ENCODE measurements at places on chromosomes 12 and 14. TPM values are rescaled to one million over a fixed set of nuclear protein-coding genes. Genes with fewer than 3 reads are reported as not detected.

DNA sequence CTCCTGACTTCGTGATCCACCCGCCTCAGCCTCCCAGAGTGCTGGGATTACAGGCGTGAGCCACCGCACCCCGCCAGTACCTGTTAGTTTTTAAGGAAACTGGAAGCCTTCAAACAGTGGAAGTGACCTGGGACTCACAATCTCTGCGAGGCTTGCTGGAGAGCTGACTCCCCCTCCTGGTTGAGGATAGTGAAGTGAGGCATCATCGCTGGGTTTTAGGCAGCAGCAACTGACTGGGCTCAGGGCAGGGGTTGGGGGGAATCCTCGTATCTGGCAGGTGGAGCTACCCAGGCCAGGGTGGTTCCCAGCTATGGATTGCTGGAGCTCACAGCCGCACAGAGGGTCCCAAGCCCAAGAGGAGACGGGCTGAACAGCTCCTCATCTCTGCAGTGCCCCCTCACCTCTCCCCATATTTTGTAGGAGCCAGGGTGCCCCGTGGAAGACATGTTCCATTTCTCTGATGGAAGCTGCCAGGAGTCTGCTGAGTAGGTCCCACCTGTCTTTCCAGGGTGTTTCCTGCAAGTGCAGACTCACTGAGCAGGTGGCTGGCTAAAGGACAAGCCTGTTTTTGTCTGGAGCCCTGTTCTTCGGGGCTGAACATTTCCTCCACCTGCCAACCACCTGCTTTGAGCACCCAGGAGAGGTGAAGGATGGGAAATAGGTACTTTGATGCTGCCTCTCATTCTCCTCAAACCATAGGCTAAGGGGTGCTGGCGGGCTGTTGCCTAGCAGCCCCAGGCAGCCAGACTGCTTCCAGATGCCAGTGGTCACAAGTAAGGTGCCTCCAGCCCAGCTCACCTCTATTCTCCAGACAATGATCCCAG lies 3.1 kb downstream of the AVIL start:
- DNase-seq, result no peak

DNA sequence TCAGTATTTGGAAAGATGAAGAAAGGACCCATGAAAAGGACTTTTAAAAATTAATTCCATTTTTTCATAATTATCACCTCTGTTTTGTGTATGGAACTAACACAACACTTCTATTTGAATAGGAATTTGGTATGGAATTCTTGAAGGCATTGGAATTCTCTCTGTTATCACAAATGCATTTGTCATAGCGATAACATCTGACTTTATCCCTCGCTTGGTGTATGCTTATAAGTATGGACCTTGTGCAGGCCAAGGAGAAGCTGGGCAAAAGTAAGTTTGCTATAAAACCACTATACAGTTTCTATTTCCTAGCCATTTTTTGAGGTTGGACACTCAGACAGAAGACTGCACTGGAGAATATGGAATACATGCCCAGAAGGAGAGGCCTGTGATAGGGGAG lies 98.6 kb downstream of the SLC5A8 start:
- DNase-seq, result no peak

- peak; percentile 83 for DNase-seq
Measured at GRCh38 chr14:102594514-102595175, 2.2 kb downstream of the RCOR1 start.

DNA sequence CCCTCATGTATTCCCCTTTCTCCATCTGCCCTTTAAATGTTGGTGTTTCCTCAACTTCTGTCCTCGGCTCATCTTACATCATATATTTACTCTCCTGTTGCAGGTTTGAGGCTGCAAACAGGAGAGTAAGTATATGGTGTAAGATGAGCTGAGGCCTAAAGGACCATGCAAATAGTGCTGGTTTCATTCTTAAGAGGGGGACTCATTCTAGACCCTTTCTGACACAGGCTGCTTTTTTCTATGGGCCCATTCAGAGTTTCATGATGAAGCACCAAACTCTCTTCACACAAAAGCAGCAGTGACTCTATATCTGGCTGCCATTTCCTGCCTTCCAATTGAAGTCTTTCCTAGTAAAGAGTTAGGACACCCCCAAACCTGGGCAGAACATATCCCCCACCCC lies 218.5 kb downstream of the PHLDA1 start:
- DNase-seq, result no peak

DNA sequence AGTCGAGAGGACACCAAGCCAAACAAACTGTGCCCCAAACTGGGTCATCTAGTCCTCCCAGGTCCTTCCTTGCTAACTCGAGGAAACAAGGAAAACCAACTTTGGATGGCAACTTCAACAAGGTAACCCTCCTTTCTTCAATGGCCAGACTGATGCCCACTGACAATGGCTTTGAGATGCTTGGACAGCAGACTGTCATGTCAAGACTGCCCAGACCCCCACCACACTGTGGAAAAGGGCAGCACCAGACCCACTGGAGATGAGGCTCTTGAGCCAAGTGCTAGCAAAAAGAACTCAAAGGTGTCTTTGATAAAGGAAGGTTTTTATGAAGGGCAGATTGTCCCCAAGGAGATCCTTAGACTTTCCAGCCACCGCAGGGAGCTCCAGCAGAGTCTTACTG lies 9.0 kb upstream of the CDH24 start:
- no peak for DNase-seq

DNA sequence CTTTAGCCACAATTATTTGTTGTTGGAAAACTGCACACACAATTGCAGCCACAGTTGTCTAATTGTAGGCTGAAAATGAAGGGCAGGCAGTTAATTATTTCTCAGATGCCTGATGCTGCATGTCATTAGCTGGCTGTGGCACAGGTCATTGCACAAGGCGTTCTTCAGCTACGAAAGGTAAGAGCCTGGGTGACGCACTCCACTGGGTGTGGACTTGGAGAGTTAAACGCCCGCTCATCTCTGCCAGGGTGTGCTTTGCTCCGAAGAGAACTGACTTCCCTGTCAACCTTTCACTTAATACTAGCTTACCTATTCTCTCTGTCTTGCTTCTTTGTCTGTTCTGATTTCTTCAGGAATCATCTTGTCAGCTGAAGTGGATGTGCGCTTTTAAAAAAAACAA lies 91.4 kb upstream of the CPM start:
- DNase-seq, result no peak

GRCh38 chr12:2963760-2964292 lies 4.6 kb downstream of the TEAD4 start:
- no peak for DNase-seq

- peak; percentile 43 for DNase-seq
Measured at GRCh38 chr14:88554457-88555286, at the start of gene PTPN21. Gene PTPN21, minus strand, starts transcription at chr14:88555007. Its CDS starts 4,590 bp downstream, at chr14:88550417.

DNA sequence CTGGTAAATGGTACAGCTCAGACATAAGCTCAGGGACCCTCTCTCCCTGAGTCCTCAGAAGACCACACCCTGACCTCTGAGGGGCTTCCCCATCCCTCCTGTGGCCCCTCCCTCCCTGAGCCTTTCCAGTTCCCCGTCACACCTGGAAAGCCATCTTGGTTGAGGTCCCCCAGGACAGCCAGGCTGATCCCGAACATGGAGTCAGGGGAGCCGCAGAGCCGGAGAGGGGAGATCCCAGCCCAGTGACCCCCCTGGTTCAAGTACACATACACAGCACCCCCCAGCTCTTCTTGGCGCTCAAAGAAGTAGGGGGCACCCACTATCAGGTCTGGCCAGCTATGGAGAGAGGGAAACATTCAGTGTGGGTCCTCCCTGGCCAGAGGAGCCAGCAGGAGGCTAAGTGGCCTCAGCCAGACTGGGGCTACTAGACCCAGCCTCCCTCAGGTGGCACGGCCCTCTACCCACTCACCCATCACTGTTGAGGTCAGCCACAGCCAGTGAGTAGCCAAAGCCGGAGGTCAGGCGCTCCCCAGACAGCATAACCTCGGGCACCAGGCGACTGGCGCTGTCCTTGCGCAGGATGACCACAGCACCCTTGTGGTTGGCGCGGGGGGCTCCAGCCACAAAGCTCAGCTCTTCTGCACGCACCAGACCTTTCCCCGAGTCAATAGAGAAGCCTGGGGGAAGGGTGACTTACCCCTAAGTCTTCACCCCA lies 9.3 kb downstream of the ITGA7 start:
- DNase-seq, result no peak

DNA sequence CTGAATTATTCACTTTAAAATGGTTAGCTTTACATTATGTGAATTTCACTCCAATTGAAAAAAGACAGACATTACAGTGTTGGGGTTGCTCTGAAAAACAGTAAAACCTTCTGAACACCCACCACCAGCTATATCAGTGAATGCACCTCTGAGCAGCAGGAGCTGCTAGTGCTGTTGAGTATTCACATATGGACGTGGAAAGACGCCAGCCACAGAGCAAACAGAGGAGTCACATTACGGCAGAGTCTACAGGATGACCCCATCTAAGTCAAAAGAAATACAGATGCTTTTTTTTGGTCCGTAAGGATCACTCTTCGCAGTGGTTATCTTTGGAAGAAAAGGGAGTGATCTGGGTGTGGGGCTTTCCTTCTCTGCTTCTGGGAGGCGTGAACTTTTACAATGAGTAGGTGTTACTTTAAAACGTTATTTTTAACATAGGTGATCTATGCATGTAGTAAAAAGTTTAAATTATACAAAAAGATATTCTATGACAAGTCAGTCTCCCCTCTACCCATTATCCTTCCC lies 4.5 kb downstream of the HVCN1 start:
- DNase-seq, result no peak

DNA sequence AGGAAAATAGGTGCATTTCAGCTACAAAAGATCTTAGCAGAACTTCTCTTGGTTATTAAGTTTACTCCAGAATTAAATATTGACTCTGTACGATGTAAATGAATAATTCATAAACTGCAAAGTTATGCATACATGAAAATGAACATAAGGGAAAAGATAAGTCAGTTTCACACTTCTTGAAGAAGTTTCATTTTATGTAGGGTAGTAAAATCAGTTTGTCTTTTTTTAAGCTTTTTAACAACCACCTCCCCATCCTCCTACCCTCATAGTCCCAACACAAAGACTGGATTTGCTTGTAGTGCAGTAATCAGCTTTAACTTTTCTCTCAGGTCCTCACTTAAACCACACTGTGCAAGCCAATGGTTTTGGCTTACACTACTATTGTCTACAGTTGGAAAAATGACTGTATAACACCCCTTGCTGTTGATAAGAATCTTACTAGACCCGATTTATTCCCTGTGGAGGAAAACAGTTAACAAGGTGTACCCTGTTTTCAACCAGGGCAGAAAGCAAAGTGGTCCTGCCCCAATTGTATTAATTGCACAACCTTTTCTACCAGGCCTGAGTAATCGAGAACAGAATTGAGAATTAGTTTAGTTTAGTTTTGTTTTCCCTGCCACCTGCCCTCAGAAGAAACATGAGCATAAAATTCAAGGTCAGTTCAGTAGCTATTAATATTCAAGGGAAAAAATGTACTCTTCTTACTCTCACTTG lies 44.1 kb downstream of the NIN start:
- DNase-seq, result no peak

GRCh38 chr12:100574187-100575074 lies 947 bp downstream of the GAS2L3 start:
- no peak for DNase-seq

GRCh38 chr14:94161981-94162380 lies 12.1 kb upstream of the PPP4R4 start:
- no peak for DNase-seq

GRCh38 chr14:85711620-85712019 lies 181.7 kb downstream of the FLRT2 start:
- no peak for DNase-seq

DNA sequence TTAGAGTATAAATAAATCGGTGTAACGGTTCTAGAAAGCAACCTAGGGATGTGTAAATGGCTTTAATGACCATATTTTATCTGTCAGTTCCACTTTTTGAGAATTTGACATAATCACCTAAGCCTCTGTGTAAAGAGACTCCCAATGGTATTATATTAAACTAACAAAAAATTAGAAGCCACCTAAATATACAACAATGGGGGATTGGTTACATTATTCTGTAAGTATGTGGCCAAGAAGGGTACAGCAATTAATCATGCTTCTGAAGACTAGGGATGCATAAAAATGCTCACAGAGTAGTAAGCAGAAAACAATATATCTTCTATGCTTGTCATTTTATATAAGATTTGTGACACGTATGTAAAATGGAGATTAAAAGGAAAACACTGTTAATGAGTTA lies 10.5 kb downstream of the RNF10 start:
- no peak for DNase-seq

Gene TMEM233
- polyA plus RNA-seq, result not detected

Gene RTL1
- not detected for polyA plus RNA-seq

Gene MIP
- not detected for polyA plus RNA-seq

Gene PPP1R36
- not detected for polyA plus RNA-seq

Gene KSR2
- not detected for polyA plus RNA-seq

Gene PCED1B
- polyA plus RNA-seq, result not detected

Gene TDRD9
- polyA plus RNA-seq, result 11.8 TPM

Gene MIPOL1
- not detected for polyA plus RNA-seq

All from CD14-positive monocyte (primary cell).